ENCODE measurements at places on chromosomes 1 and 21.
A peak's percentile ranks its signal among the peaks of the same experiment; 100 is the strongest.

DNA sequence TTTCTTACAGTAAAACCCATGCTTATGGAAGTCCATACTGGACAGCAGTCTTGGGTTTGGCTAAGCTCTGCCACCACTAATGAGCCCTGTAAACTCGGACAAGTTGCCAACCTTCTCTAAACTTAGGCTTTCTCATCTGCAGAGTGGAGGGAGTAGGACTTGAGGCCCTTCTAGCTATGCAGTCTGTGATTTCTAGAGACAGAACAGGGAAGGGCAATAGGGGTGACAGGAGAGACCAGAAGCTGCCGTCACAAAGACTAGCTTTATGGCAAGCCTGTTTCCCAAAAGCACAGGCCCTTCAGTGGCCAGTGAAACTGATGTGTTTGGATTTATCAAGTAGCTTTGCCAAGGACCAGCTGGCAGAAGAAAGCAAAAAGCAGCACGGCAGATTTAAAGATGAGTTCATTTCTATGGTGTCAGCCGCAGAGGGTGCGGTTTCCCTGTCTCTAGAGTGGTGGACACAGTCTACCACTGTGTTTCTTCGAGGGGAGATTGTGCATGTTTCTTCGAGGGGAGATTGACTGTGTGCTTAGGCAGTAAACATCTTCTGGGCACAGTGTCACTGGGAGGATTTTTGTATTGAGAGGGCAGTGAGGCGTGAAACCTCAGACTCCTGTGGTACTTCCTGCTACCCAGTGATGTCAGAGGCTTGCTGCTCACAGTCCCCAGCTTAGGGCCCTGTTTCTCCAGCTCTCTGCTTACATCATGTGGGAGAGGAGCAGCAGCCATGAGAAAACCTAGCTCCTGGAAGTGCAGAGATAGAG lies 119.0 kb downstream of the ROR1 start:
- peak; percentile 10 for DNase-seq

- DNase-seq: no peak
Observed at GRCh38 chr1:190908691-190909090, 431.0 kb upstream of the BRINP3 start.

GRCh38 chr1:44256762-44257554 lies 43.7 kb downstream of the DMAP1 start:
- DNase-seq: no peak

DNA sequence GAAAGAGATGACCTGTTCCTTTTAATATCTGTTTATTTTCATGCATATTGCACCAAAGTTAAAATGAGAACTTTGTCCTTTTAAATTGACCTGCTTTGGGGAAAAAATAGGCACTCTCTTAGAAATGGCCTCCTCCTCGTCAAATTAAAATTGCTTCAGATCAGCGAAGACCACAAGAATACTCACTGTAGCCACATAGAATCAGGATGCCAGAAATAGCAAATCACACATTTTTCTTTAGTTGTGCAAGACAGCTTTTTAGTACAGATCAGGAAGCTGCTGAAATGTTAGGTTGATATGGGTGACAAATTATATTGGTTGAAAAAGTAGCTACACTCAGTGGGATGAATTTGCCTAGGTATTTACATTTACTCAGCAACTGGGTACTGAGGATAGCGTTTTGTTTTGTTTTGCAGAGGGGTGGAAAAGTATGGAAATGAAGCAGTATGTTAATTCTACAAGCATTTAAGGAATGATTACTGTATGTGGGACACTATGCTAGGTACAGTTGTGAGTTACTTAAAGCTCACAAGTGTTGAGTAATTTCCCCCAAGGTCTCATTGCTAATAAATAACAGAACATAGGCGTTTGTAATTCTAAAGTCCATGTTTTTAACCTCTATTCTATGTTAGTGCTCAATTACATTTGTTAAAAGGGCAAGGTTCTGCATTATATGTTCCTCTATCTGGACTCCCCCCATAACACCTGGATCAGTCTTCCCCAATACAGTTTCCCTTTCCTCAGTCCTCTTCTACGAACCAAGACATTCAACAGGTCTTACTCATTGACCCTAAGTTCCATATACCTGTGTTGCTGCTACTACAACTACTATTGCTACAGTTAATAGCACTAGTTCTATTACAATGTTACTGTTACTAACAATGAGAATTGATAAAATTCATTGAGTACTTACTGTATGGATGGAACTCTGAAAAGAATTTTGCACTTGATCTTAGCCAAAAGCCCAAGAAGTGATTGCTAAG lies 99.4 kb upstream of the S1PR1 start:
- peak; percentile 30 for DNase-seq

GRCh38 chr1:1604374-1605033 lies 4.6 kb upstream of the FNDC10 start:
- no peak for DNase-seq

DNA sequence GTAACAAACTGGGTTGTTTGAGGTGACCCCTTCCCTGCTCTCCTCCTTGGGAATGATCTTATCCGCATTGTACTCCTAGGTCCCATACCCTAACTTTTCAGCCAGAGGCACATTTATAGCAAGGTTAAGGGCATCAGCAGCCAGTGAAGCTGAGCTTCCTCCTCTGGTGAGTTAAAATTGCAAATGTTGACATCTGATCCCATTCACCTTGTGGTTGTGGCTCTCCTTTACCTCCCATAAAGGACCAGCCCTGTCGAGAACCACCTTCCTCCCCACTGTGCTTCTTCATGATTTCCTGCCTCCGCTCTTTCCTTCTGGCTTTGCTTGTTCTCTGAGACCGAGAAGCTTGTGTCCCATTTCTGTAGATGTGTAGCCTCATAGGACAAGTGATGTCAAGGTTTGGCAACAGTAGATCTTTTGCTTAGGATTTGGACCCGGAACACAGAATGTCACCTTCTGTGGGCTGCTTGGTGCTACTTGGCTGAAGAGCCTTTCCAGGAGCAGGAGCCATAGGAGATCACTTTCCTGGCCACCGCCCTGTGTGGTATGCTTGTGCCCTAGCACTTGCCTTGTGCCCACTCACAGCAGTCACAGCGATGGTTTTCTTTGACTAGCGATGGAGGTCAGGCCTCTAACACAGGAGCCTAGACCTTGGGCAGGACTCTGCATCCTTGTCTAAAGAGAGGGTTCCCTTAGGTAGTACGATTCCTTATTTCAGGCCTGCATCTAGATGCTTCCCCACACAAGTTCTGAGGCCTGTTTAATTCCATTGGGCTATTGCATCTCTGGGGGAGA lies 18.8 kb downstream of the SZRD1 start:
- no peak for DNase-seq

DNA sequence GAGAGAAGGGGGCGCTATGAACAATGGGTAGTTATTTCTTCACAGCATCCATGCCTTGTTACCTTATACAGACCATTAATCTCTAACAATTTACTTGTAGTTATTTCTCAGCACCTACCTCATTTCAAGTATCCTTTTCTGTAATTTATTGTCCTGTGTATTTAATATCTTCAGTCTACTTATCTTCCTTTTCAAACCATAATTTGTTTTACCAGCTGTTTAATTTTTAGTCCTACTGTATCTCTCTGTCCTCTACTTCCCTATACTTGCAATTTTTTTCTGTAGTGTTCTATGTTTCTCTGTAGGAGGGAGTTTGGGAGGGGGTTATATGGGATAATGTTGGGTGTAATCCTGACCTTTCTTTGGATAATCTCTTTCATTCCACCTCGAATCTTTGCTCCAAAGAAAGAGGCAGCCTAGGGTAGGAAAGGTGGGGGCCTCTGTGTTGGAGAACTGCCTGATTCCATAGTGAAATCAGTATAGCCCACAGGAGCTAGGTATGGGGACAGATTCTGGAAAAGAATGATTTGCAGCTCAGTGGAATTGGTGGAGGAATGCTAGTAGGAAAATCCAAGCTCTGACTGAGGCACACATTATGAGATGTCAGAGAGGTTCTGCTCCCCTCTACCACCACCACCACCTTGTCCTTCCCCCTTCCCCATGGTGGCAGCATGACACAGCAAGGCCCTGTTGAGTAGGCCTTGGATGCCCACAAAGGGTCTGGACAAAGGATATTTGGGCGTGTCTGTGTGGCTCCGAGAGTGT lies 642 bp downstream of the MLLT11 start:
- no peak for DNase-seq

GRCh38 chr1:154418062-154418921 lies 13.1 kb downstream of the IL6R start:
- no peak for DNase-seq

DNA sequence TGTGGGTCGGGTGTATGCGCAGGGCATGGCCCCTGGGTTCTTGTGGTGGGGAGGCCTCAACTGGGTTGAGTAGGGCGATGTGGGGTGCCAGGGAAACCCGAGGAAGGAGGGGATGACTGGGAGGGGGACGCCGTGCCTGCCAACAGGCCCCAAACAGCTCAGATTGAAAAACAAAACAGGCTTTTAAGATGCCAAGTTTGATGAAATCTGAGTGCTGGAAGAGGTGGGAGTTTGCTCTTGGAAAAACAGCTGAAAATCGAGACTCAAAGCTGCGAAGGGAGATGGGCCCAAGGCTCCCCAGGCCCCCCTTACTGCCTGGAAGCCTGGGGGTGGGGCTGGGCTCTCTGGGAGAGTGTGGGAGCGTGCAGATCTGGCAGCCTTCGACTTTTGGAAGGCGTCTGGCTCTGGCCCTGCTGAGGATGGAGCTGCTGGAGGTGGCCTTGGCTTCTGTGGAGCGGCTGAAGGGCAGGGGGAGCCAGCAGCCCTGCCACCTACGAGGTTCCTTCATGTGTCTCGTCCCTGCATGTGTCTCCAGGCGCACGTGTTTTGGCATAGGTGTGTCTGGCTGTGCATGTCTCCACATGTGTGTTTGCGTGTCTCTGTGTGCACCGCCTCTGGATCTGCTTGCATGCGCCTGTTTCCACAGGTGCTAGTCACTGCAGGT lies 33.3 kb downstream of the PTPRF start:
- DNase-seq: no peak

- no peak for DNase-seq
Observed at GRCh38 chr1:154609398-154610380, 1.7 kb upstream of the ADAR start.

DNA sequence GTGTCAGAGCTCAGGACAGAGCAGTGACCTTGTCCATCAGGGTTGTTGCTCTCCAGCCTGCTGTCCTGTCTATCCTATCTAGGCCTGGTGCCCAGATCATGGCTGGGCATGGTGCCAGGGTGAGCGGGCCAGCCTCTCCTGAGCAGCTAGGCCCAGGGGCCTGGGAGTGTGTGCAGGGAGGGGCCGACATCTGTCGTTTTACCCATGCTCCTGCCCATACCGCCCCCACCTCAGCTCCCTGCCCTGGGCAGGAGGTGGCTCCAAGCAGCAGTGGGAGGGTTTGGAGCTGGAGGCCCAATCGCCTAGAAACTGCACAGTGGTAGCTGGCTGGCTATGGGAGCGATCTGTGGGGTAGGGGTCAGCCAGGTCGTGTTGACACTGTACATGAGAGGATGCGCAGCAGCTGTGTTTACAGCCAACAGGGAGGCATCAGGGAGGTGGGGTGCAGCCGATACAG lies 6.5 kb downstream of the INSRR start:
- DNase-seq: no peak

DNA sequence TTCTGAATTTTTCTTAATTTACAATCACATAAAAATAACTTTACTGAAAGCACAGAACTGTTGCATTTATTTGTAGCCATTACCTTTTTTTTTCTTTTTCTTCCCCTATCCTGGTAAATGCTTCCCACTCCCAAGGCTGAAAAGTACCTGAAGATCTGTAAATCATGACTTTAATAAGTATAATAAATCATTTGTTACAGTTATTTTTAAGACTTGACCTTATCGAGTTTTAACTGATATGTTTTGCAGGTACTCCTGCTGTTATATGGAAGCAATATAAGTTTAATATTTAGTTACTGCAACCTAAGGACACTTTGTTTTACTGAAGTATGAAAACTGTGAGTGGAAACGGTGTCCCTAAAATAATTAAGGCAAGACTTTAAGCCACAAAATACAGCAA lies 142.6 kb downstream of the TTLL7 start:
- DNase-seq: no peak

- no peak for DNase-seq
Observed at GRCh38 chr1:7410156-7410555, 360.9 kb upstream of the VAMP3 start.

- DNase-seq: no peak
Observed at GRCh38 chr1:245802941-245803665, 648.3 kb downstream of the KIF26B start.

- DNase-seq: no peak
Observed at GRCh38 chr1:165917166-165917565, 89.8 kb downstream of the UCK2 start.

GRCh38 chr1:21287905-21288514 lies 2.3 kb downstream of the ECE1 start:
- peak; percentile 53 for DNase-seq

DNA sequence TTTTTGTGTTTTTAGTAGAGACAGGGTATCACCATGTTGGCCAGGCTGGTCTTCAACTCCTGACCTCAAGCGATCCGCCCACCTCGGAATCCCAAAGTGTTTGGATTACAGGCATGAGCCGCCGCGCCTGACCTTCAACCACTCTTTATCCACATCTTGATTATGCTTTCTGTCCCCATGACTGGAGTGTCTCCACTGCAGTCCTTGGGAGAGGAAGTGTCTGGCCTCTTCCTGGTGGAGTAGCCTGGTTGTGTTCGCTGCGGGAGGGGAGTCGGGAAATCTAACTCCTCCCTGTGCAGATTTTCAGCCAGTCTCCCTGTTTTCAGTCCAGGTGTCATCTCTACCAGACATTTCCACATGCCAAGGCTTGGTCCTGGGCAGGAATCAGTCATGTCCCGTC lies 9.7 kb downstream of the KISS1 start:
- no peak for DNase-seq

DNA sequence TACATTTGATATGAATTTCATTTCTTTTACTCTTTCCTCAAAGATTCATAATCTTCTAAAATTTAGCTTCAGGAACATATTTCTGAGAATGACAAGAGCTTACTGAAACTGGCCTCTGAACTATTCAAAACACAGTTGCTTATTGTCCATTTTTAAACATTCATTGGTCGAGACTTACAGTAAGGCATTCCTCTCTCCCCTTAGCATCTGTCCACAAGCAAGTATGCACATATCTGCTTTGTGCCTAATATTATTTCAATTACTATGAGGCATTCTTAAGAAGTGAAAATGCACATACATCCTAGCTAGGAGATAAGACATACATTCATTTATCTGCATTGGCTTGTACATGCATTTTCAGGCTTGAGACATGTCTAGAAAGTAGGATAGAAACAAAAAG lies 488.7 kb downstream of the PTBP2 start:
- no peak for DNase-seq

DNA sequence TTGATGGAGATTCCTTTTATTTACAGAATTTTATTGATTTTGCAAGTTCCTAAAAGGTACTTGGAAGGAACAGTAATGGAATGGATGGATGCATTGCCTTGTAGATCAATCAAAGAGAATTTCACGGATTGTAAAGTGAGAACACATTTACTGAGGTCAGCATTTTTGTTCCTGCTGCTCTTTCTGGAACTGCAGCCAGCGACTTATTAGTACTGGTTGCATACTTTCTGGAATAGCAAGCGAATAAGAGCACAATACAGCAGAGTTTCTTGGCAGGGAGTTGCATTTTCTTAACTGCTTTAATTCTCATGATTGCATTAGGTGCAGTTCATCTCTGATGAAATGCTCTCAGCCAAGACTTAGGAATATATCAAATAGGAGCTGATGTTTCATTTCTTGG lies 106.1 kb upstream of the CHODL start:
- no peak for DNase-seq

Data from suppressor macrophage treated with lipopolysaccharide for 1 hour (primary cell).